ENCODE measurements at places on chromosomes 16 and 17.

GRCh38 chr16:88782454-88783390, 2.3 kb downstream of the PIEZO1 start:
- DNase-seq: peak; percentile 31

DNA sequence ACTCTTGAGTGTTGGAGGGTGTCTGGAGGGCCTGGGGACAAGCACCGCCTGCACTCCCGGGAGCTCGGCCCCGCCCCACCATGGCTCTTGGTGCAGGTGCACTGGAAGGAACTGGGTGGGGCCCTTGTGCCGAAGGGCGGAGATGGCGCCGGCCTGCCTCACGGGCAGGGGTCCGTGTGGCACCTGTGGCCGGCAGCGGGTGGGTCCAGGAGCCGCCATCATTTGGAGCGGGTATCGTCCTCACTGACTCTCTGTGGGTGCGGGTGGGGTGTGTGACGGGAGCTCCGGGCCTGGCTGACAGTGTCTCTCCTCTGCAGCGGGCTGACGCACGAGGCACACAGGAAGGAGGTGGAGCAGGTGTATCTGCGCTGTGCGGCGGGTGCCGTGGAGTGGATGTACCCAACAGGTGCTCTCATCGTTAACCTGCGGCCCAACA, 5.2 kb downstream of the METRNL start:
- no peak for DNase-seq

DNA sequence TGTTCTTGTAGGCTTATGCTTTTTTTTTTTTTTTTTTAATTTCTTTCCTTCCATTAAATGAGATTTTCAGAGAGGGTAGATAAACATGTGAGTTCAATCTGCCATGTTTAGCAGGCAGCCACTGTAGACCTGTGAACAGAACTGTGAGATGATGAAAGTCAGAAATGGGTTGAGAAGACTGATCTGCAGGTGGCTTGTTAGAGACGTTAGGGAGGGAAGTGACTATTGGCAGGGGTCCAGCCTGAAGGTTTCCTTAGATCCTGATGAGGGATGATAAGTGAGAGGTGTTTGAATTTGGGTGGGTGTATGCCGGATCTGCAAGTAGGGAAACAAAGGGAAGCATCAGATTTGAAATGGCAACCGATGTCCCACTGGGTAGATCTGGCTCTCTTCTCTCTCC, 157.8 kb downstream of the HS3ST3B1 start:
- no peak for DNase-seq

GRCh38 chr16:48173889-48174288, 18.1 kb upstream of the ABCC12 start:
- DNase-seq: peak; percentile 16

DNA sequence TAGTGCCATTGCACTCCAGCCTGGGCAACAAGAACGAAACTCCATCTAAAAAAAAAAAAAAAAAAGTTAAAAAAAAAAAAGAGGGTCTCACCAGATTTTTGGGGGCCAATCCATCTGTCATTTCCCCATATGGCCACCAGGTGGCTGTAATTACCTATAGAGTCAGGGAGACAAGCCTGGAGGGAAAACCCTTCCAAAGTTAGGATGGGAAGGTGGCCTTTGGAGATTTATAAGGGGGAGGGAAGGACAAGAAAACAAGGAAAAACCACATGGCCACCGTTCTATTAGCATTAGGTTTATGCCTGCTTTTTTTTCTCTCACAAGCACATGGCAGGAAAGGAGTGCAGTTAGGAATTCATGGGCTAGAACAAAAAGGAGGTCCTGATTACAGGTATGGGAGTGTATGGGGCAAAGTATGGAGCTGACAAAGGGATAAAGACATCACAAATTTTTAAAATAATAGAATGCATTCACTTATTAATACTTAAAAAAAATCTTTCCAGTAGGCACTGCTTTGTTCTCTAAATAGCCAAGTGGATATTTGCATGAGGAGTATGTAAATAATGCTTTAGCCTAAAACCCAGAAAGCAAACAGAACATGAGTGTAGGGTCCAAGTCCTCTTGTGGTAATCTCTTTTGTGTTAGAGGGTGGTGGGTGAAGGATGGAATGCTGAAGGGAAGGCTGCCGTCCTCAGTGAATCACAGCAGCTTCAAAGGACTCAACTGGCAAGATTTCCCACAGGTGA, 5.1 kb downstream of the CYB5D1 start:
- peak; percentile 80 for DNase-seq

DNA sequence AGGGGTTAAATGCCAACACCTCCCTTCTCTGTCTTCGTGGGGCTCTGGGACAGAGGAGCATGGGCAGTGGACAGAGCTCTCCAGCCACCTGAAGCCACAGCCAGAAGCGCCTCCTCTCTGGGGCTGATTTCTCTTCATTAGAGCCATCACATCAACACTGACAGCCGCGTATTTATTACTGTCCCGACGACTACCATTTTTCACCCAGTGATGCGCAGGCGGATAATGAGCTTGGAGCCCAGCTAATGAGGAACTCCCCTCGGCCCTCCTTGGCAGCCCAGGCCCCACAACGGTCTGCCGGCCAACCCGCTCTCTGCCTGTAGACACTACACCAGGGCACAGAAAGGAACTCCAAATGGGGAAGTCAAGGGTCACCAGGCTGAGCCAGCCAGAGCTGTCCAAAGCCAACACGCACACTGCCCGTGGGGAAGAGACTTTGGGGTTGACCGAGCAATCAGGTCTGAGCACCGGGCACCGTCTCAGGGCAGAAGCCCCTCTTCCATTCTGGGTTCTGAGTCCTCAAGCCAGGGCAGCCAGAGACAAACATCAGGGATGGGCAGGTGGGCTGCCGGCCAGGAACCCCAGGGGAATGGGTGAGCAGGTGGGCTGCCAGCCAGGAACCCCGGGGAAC, 13.2 kb downstream of the SDK2 start:
- no peak for DNase-seq

DNA sequence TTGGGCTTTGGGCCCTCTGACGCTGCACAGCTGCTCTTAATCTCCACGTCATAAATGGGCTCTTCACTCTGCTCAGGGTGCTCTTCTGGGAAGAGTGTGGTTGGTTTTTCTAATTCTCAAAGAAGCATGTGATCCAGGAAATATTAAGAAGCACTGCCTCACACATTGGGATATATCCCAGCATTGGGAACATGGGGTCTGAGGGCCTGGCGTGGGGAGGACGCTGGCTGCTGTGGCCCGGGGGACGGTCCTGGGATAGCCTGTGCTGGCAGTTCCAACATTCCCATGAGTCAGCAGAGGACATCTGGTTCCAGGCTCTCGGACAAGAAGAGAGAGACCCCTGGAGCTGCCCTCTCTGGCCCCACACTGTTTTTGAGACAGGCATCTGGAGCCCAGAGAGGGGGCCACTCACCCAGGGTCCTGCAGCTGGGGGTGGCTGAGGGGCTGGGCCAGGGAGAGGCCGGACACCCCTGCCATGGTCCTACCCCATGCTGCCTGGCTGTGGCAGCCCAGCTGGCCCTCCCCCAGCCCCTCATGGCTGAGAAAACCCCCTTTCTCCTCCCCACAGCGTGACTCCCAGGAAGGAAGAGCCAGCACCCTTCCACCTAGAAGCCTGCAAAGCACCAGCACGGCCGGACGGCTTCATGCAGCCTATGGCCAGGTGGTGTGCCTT, 58.8 kb downstream of the NT5M start:
- no peak for DNase-seq

- DNase-seq: no peak
Observed at GRCh38 chr17:76106703-76107102, 3.1 kb upstream of the EXOC7 start.

- peak; percentile 65 for DNase-seq
Observed at GRCh38 chr17:28953444-28954118, 2.3 kb upstream of the PHF12 start.

DNA sequence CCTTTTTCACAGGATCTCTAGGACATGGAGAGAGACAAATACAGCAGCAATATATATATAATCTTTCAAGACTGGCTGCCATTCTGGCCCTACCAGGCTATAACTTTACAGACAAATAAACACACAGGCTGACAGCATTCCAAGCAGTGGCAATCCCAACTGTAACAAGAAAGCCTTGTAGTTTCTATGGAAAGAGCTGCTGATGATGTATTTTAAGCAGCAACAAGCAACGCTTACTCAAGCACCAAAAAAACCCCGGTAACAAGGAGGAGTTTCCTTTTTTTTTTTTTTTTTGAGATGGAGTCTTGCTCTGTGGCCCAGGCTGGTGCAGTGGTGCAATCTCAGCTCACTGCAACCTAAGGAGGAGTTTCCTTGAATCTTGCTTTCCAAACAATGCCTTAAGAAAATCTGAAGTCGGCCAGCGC, 23.2 kb downstream of the LSM12 start:
- no peak for DNase-seq

- peak; percentile 57 for DNase-seq
Observed at GRCh38 chr16:30131869-30132475, 9.0 kb upstream of the MAPK3 start.

- peak; percentile 75 for DNase-seq
Observed at GRCh38 chr17:81401723-81402529, 6.7 kb downstream of the BAHCC1 start.

DNA sequence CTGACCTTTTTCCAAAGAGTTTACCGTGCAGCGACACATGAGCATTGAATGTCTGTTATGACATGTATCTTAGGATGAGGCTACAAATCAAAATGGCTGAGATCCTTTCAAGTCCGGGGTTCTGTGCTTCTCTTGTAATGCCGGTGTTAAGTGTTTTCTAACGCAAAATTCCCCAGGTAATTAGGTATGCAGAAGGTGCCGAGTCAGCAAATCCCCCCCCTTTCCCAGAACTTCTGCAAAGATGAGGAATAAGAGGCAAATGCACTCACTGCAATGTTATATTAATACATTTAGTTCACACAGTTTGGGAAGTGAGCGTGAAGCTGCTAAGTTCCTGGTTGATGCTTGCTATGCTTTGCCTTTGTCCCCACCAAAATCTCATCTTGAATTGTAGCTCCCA, 36.3 kb upstream of the MLYCD start:
- no peak for DNase-seq

GRCh38 chr17:16003841-16004240, 4.2 kb downstream of the TTC19 start:
- no peak for DNase-seq

DNA sequence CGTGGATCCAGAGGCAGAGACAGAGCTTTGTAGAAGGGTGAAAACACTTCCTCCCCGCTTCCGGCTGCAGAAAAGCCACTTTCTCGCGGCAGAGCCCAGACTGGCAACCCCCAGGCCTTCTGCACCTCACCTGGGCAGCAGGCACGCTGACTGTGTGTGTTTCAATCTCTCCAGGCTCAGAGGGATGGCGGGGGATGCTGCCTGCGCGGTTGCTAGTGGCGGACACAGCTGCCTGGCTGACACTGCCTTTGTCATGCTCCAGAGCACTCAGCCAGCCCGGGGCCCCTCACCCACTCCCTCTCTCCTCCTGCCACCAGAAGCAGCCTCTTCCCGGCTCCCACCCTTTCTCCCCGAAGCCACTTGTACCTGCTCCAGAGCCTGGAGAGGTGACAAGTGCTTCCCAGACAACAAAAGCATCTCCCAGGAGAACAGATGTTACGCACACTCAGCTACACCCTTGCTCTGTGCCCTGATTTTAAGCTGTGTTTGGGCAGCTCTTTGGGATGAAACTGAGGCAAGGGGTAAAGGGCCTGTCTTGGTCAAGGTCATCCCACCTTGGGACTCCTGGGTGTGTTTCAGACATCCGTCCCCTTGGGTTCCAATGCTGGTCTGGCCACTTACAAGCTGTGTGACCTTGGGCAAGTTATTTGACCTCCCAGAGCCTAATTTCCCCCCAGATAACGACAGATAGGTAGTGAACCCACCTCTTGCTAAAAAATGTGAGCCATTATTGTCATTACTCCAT, 9.2 kb upstream of the GLIS2 start:
- no peak for DNase-seq

DNA sequence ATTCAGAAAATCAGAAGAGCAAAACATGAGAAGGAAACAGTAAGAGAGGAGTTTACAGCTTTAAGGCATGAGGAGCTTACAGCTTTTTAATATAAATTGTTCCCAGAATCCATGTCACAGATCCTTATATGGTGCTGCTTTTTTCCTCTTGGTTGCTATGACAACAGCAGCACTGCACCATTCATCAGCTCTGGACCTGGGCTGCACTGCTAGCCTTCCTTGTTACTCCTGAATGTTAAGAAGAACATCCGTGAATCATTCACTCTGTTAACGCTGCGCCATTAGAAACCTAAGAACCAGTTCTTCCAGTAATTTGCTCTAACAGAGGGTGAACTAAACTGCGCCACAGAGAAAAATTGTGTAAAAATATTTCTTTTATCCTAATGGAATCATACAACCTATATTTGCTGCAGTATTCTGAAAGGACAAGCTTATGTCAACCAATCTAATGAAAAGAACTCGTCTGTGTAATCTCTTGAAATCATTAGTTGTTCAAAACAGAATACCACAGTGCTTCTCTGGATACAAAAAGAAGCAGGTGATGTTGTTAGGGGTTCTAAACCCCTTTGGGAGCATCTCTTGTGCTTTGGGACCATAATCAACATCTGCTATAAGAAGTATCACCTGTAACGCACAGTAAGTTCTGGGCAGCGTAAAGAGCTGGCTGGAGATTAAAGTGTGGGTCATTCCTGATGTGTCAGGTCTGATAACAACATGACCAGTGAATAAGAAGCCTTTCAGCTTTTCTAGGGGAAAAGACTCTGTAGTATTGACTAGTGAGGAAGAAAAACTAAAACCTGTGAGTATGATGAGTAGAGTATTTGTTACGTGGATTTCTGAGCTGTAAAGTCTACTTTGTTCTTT, 151.2 kb downstream of the TANC2 start:
- peak; percentile 4 for DNase-seq

DNA sequence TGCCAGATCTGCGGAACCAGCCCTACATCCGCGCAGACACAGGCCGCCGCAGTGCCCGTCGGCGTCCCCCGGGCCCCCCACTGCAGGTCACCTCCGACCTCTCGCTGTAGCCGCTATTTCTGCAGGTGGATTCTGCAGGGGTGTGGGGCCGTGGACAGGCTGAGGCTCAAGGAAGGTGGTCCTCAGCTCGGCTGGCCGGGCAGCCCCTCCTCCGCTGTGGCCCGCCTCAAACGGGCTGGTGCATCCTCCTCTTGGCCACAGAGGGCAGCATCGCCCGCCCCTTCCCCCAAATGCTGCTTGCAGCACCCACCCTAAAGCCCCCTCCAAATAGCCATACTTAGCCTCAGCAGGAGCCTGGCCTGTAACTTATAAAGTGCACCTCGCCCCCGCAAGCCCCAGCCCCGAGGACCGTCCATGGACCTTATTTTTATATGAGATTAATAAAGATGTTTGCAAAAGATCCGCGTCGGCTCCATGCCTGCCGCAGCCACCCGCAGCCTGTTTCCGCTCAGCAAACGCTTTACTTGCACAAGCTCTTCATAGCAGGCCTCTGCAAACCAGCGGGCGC, 14.9 kb downstream of the SPATA32 start:
- peak; percentile 58 for DNase-seq

Measured in A673 (cell line).